ENCODE measurements at places on chromosomes 11 and 22.
A peak's percentile ranks its signal among the peaks of the same experiment; 100 is the strongest.

GRCh38 chr11:88597387-88597786, 259.9 kb upstream of the CTSC start:
- no peak for DNase-seq

DNA sequence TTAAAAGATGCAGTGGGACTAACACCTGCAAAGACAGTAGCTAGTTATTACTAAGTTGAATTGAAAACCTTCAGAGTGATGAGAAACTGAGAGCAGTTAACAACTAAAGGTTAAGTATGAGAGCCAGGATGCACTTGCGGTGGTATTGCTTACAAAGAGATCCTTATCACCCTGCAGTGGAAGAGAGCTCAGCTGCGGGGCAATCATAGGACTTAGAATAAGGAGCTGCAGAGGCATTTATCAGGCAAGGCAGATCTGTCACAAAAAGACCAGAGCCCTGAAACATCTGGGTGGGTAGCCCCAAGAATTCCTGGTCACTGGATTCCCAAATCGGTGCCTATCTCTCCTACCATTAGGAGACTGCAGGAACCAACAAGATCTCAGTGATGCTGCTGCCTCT, 34.3 kb upstream of the CFAP300 start:
- DNase-seq, result peak; percentile 15

- no peak for DNase-seq
Observed at GRCh38 chr22:22896601-22897000, 9.0 kb downstream of the IGLL5 start.

DNA sequence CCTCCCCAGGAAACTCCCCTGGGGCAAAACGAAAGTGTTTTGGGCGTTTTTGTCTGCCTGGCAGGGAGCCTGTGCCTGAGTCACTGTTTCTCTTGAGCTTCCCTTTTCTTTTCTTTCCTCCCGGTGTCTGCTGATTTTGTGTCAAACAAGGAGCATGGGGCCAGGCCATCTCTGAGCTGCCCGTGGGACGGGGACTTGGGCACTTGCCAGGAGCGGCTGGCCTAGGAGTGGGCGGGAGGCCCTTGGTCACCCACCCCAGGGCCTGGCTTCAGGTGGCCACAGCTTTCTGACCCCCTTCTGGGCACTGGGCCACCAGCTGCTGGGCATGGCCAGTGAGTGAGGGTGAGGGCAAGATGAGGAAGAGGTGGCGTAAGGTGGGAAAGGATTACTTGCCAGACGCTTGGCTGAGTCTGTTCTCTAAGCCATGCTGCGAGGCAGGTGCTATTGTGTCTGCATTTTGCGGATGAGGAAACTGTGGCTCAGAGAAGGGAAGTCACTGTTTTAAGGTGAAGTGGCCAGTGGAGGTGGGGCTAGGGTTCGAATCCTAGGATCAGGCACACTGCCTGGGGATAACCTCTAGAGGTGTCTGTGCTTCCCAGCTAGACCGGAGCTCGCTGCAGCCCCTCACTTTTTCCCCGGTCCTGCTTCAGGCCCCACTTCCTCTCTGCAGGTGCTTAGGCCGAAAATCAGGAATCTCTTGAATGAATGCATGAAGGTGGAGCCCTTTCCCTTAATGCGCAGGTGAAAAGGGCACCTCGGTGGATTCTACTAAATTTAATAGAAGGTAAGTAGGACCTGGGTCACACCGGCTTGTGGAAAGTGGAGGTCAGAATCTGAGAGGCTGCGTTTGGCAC, 7.8 kb upstream of the NFAM1 start:
- DNase-seq, result peak; percentile 33

- peak; percentile 99 for DNase-seq
Observed at GRCh38 chr11:35214792-35215193, 75.8 kb downstream of the CD44 start.

GRCh38 chr11:94472916-94473799, 20.5 kb downstream of the MRE11 start:
- DNase-seq, result no peak

DNA sequence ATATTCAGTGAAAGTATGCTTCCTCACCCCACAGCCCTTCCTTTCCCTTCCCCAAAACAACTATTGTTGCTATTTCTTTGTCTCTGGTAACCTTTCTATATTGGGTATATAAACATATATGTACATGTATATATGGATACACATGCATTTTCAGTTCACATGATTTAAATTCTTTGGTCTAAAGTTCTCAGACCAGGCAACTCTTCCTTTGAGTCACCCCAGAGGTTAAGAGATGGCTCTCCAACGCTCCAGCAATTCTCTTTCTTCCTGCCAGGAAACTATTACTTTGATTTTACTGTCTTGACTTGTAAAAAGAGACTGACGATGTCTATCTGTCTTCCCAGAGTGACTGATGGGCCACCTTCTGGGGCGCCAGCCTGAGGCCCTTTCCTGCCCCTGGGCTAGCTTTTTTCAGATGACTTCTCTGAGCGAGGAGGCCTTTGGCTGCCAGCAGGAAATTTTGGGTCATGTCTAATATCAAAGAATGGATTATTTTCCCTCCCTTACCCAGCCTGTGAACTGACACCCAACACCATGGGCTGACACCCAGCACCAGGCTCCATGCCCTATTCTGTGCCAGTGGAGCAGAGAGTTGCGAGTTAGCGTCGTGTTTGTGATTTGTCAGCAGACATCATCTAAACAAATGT, 14.4 kb upstream of the ST3GAL4 start:
- peak; percentile 35 for DNase-seq

- DNase-seq, result no peak
Observed at GRCh38 chr22:36872866-36873498, 12.2 kb downstream of the NCF4 start.

DNA sequence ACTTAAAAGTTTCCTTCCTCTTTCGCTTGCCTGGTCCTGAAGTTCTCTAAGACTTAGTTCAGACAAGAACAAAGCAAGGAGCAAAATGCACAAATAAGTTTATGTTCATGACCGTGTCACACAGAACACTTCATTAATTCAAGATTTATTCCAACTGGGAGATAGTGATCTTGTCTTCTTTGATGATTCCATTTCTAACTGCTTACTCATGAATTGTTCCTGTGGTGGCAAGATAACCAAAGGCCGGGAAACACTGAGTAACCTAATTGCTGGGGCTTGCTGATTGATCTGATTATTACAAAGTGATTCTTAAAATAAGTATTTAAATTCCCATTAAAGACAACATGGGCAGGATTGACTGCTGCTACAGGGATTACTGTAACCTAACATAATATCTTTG, 1462.9 kb upstream of the RAG2 start:
- no peak for DNase-seq

DNA sequence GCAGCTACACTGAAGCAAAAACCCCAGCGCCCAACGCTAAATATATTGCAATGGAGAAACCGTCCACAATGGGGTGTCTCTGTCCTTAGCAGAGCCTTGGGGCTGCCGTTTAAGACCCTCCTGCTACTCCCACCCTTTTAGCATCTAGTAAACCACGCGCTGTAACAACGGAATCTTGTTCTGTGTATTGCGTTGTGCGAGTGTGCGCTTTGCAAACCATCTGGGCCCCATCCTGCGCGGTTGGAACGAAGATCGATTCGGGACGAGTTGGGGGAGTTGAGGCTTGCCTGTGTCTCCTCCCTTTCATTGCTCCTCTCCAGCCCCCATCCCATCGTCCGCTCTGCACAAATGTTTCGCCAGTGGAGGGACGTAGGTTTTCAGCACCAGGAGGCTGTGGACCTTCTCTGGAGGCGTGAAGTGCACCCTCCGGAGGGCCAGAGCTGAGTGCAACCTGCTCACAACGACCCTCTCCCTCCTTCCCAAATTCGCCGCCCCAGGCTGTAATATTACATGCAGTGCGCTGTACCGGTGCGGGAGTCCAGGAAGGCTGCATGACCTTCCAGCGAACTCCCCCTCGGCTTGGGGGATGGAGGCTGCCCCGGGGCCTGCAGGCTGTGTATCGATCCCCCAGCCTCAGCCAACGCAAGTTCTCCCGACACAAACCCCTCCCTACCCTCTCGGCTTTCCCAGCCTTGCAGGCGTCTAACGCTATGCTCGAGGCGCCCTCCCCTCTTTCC, 1.6 kb upstream of the KMT2A start:
- DNase-seq, result peak; percentile 53

- DNase-seq, result no peak
Observed at GRCh38 chr11:24560324-24560723, 63.5 kb downstream of the LUZP2 start.

GRCh38 chr11:76810151-76810853, 27.1 kb downstream of the TSKU start:
- peak; percentile 66 for DNase-seq

DNA sequence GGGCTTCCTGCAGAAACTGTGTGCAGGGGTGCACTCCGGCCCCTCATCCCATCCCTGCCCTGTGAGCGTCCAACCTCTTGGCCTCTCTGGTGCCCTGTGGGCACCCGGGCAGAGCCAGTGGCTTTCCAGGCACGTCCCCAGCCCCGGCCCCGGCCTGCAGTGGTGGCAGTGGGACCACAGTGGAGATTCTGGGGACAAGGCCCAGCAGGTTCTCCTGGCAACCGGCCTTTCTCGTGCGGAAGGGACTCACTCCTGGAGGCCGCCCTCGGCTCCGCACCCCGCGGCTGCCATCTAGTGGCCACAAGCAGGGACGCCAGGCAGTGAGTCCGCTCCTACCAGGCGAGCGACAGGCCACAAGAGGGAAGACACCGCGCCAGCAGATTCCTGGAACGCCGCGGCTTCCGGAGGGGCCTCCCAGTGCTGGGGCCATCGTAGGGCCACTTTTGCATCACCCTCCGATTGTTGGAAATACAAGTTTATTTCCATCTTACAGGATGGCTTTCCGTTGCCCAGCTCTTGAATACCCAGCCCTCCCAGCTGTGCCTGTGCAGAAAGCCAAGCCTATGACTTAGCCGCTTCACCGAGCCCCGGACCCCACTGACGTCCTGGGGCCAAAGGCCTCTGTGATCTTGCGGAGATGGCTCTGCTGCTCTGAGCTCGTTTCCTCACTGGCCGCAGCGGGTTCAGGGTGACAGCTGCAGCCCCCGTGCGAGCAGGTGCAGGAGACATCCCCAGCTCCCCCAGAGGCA, 357.3 kb downstream of the CTTN start:
- peak; percentile 57 for DNase-seq

- no peak for DNase-seq
Observed at GRCh38 chr22:42412744-42413333, 19.4 kb downstream of the NFAM1 start.

- DNase-seq, result no peak
Observed at GRCh38 chr11:68497761-68498160, 37.2 kb downstream of the PPP6R3 start.

DNA sequence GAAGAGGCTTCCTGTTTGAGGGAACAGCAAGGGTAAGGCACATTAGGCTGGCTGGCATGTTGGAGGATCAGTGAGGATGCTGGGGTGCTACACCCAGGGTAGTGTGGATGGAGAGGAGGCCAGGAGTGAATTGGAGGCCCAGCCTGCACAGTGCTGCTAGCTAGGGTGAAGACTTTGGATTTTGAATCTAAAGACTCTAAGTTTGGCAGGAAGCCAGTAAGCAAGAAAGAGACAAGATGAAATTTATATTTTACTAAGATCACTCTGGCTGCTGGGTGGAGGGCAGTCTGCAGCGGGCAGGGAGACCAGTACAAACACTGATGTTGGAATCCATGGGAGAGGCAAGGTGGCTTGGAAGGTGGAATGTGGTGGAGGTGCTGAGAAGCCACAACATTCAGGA, 43.6 kb downstream of the TSPAN18 start:
- DNase-seq, result no peak

- no peak for DNase-seq
Observed at GRCh38 chr11:124892146-124892545, 5.5 kb downstream of the ROBO4 start.

- DNase-seq, result peak; percentile 81
Observed at GRCh38 chr11:128860571-128861361, 6.3 kb downstream of the KCNJ1 start.

GRCh38 chr11:124643605-124644425, 21.2 kb downstream of the TBRG1 start:
- peak; percentile 70 for DNase-seq

Measured in ELR (cell line).